T1000 (cell line): ENCODE measurements at places on chromosomes 11 and 22.
A peak's percentile ranks its signal among the peaks of the same experiment; 100 is the strongest.

GRCh38 chr11:121210445-121211080 is 82.0 kb upstream of the SC5D start:
- DNase-seq, result no peak

DNA sequence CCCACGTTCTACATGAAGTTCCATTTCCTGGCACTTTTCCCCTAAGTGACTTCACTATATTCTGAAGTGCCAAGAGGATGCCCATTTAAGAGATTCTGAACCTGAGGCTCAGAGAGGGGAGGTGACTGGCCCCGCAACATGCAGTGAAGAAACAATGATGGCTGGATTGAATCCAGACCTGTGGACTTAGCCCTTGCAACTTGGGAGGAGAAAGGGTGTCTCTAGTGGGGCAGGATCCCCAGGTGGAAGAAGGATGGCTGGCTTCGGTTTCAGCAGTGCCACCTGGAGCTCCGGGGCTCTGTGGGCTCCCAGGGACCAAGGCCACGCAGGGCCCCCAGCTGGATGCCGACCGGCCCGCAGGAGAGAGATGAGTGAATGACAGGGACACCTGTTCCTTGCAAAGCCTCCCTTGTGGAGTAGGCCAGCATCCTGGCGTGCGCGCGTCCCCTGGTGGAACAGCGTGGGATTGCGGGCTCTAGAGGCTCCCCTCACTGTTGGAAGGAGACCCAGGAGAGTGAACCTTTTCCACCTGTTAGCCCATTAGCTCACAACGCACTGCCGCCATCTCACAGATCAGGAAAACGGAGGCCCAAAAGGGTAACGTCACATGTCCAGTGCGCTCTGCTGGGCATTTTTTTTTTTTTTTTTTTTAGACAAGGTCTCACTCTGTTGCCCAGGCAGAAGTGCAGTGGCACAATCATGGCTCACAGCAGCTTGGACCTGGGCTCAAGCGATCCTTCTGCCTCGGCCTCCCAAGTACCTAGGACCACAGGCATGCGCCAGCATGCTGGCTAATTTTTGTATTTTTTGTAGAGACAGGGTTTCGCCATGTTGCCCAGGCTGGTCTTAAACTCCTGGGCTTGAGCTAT is 104.7 kb downstream of the KIAA1671 start:
- DNase-seq, result no peak

DNA sequence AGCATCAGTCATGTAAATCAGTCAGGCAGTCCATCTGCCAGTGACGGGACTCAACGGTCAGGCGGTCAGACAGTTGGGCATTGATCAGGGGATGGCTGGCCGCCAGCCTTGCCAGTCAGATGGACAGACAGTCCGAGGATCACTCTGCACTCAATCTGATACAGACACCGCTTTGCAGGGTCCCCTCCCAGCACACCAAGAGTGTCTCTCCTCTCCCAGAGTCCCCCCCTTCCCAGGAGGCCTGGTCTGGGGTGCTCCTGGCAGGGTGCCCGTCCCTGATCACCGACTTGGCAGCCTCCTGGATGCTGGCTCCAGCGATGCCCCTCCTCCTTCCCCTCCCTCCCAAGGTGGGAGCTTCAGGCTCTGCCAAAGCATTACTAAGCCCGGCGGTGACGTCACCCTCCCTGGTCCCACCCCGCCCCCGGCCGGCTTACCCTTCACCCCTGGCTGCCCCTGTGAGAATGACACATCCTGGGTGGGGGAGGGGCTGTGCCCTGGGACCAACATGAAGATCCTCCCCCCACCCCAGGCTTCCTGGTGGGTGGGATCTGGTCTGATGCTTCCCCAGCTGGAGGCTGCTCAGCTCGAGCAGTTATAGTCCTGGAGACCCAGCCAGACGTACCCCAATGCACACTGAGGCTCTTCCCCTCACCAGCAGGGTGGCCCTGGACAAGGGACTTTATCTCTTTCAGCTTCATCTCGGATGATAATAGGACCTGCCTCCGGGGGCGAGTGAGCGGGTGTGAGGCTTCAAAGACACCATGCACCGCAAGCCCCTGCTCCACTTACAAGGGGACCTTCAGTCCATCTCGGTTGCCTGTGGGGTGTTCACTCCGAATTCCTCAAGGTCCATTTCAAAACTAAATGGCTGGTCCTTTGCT is 69.2 kb downstream of the CD82 start:
- DNase-seq, result peak; percentile 28

DNA sequence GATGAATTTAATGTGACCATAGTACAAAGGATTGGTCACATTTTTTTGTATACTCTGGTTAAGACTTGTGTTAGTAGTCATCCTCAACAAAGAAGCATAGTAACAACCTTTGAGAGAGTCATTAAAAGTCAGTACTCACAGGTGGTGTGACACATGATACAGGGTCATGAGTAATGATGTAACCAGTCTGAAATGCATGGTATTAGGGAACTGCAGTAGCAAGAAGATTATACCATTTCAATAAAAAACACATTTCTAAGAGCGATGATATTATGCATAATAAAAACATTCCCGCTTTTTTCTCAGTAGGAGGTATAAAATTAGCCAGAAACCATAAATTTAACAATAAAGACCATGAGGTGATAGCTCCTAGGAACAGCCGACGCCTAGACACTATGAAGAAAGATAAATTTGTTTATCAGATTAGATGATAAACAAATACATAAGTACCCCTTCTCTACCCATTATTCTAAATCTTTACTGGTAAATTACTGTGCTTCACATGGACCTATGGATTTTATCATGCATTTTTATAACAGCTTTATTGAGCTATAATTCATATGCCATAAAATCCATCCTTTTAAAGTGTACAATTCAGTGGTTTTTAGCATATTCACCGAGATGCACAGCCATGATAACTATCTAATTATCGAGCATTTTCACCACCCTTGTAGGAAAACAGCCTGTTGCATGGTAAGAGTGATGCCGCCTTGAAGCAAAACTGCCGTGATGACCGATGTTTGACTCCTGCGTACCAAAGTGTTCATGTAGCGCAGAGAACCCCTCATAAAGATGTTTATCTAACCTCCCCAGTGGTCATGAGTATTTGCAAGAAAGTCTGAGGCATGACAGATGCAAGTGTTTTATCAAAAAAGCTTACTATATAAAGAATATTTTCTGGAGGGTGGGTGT is 41.8 kb downstream of the TMPRSS5 start:
- DNase-seq, result peak; percentile 15

GRCh38 chr11:102010776-102011494 is 36.3 kb upstream of the CFAP300 start:
- DNase-seq, result peak; percentile 81

DNA sequence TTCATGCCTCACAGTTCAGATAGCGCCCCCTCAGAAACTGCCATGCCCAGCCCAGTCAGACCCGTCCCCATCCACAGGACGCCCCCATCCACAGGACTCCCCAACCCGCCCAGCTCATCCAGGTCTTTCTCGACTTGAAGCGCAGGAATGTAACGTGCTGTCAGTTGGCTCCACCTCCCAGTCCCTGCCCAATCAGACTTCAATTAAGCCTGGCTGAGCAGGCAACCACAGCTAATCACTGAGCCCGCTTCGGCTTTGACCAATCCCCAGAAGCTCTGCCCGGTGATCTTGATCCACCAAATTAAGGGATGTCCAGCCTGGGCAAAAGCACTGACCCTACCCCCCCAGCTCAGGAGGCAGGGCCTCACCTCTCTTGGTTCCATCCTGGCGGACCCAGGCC is 10.5 kb upstream of the MFNG start:
- no peak for DNase-seq

DNA sequence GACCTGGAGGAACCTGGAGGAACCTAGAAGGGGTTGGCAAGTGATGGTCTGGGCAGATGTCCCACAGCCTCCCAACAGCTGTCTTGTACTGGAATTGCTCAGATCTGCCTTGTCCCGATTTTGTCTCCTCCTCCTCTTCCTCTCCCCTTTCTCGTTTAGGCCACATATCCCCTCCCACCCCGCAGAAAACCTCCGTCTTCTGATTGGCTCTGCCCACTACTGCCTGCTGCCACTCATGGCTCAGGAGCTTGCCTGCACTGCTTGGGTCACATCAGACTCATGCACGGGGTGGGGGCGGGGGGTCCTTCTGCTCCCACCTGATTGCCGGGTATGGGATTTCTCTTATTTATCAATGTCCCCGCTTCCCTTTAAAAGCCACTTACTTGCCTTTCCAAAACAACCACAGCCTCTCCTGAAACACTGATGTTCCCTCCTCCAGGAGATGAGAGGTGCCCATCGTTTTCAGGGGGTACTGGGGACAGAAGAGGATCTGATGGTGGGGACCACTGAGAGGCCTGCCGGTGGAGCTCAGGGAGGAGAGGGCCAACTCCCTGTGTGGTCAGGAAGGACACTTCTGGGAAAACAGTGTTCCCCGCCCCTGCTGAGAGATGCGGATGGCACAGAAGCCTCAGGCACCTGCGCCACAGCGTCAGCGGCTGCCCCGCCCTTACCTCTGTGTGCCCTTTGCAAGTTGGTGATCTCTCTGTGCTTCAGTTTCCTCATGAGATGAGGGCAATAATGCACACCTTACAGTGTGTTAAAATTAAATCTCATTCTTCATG is 14.7 kb downstream of the TOM1 start:
- DNase-seq, result no peak

- peak; percentile 31 for DNase-seq
Measured at GRCh38 chr11:63667995-63668795, 3.0 kb downstream of the ATL3 start.

DNA sequence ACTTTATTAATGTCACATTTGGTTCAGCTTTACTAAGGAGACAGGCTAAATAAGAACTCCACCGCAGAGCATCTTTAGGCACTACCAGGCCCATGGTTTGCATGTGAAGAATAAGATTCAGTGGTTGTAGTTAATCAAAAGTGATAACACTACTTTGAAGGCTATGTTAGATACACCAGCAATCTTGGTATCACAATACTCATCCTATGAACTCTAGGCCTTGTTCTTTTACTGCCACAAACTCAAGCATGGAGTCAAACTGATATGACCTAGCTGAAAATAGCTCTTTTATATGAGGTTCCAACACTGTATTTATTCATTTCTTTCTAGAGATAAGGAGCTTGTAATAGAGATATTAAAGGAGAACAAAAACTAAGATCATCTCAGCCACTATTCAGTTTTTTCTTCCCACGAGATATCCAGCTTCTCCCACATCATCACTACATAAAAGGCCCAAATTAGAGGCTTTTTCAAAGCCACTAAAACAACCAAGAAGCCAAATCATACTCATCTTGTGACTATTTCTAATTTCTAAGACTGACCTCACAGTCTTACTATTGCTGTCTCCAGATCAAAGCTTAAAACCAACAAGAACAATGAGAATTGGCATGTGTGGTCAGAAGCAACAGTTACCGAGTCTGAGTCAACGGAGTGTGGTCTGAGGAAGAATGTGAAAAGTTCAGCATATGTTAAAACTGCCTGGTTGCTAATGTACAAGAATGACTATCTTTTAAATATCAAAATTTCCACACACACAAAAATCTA is 25.1 kb upstream of the GUCY1A2 start:
- peak; percentile 9 for DNase-seq

GRCh38 chr11:82080160-82080559 is 653.5 kb downstream of the FAM181B start:
- no peak for DNase-seq

- DNase-seq, result no peak
Measured at GRCh38 chr11:35413598-35413997, 5.8 kb downstream of the SLC1A2 start.

DNA sequence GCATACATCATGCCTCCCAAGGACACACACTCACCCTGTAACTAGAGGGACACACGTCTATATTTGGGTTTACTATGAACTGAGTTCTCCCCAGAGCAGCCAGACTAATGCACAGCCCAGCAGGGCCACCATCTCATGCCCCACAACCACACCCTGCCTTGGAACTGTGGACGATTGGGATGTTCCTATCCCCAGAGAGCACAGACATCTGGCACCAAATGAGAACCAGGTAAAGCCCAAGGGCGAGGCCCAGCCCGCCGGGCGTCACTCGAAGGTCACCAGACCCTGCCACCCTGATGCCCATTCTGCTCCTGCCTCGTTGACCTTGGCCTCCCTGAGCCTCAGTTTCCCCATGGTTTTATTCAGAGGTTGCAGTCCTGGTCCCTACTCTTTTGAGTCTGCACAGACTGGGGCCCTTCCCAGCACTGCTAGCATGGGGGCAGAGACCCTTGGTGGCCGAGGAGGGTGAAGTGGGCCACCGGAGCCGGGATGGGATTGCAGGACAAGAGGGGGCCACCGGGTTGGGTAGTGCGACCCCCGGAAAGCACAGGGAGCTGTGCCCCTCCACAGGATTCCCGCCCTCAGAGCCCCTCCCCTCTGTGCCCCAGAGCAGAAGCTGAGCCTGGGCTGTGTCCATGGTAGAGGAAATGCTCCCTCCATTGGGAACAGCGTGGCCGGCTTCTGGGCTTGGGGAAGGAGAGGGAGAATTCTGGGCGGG is 56.8 kb downstream of the IGLL5 start:
- DNase-seq, result no peak

DNA sequence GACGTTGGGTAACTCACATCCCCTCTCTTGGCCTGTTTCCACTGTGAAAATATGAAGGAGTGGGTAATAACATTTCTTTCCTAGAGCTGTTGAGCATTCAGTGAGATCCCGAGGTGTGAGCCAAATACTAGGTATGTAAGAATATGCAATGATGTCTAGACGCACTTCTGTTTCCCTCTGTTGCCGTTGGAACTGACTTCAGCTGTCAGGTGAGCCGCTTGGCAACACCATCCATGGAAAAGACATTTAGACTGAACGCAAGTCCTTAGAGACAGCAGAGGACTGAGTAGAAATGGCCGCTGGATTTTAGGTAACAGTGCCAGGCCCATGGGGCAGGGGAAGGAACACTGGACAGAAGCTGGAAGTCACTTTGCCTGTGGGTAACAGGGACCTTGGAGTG is 29.5 kb upstream of the SHANK2 start:
- DNase-seq, result no peak

GRCh38 chr22:19604711-19605268 is 80.6 kb upstream of the CLDN5 start:
- no peak for DNase-seq

DNA sequence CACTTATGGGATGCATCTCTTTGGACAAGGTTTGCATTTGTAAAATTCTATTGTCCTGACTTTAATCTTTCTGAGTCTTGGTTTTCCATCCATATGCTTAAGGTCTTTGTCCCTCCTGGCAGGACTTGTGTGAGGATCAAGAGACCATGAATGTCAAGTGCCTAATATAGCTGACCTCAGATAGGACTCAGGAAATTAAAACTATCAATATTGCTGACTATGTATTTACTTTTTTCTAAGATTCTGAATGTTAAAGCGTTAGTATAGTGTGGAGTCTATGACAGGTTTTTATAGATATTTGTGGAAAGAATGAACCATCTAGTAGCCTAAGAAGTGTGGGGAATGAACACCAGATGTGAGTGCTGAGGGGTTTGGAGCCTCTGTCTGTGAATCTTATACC is 637.8 kb downstream of the NTM start:
- DNase-seq, result no peak
